ENCODE measurements at places on chromosomes 16 and 17.

- DNase-seq = no peak
These were observed 300.1 kb downstream of the FOXL1 start for GRCh38 chr16:86878236-86879080.

DNA sequence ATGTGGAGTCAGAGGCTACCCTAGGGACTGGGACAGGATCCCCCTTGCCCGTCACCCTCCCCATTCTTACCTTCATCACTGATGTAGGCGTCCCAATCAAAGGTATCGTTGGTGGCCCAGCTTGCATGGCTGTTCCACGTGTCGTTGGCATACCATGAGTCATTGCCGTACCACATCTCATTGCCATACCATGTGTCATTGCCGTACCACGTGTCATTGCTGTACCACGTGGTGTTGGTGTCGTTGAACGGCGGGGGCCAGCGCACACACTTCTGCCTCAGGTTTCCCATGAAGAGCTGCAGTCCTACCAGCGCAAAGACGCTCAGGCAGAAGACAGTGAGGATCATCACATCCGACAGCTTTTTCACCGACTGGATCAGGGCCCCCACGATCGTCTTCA is 4.8 kb downstream of the SCN4A start:
- DNase-seq = no peak

GRCh38 chr17:48577946-48578615 is at the start of gene HOXB4:
Gene HOXB4 (minus strand): TSS chr17:48578350. CDS start chr17:48578319, 31 bp downstream.
- no peak for DNase-seq

DNA sequence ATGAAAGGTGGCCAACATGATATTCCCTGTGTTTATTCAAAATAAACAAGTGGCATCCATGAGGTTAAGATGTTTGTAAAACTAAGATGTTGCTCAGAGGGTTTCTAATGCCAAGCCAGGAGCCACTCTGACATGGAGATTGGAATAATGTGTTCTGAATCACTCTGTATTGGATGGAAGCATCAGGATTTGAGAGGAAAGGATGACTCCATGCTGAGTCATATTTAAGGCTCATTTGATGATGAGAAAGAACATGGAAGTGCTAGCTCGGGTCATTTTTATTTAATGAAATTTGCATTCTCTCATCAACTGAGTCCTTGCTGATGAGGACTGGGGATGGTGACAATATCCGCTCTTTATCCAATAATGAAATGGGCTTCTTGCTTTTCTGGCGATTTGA is 6.2 kb downstream of the VAT1L start:
- DNase-seq = no peak

DNA sequence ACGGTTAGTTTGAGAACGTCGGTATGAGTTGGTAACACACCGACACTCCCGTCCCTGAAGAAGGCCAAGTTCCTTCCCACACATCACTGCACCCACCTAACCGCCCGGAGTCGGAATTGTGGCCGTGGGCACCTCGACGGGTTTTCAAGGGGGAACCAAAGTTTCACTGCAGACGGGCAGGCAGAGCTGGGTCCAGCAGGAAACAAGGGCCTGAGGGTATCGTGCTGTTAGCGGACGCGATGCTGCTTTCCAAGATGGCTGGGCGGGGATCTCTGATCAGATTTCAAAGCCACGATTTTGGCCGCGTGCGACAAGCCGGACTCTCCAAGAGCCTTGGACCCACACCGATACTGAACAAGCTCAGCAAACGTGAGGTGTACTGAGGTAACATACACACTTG is 82.3 kb upstream of the DOC2B start:
- DNase-seq = no peak

- no peak for DNase-seq
These were observed 31.4 kb upstream of the PMFBP1 start for GRCh38 chr16:72203401-72203800.

GRCh38 chr17:66752411-66752810 is 82.5 kb upstream of the CACNG5 start:
- no peak for DNase-seq

- no peak for DNase-seq
These were observed 142.9 kb downstream of the C16orf78 start for GRCh38 chr16:49516382-49517036.

DNA sequence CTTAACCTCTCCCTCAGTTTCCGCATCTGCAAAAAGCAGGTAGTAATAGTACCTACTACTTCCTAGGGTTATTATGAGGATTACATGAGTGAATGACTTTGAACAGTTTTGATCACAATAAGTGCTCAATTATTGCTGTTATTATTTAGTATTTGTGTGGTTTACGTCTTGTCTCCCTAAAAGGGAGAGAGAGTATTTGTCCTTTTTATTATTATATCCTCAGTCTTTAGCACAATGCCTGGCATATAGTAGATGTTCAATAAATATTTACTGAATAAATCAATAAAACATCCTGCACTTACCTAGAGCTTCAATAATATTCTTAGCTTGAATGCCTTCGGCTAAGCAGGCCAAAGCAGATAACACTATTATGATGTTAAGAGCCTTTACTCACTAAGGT is 160.0 kb downstream of the TANC2 start:
- DNase-seq = no peak

DNA sequence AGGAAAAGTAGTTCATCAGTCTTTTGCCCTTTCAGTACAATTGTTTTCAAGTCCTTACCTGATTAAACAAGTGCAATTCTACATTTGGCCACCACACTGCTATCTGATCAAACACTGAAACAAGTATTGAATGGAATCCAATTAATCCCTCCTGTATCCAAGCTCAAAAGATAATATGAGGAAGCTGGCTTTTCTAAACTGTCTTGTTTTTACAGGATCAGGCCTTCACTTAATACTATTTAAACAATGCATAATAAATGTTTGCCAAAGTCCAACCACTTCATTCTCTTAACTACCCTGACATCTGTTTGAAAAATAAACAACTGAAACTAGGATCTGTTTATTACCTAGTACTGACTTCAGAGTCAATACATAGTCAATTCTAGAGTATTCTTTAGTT is 131.6 kb downstream of the MRTFB start:
- no peak for DNase-seq

DNA sequence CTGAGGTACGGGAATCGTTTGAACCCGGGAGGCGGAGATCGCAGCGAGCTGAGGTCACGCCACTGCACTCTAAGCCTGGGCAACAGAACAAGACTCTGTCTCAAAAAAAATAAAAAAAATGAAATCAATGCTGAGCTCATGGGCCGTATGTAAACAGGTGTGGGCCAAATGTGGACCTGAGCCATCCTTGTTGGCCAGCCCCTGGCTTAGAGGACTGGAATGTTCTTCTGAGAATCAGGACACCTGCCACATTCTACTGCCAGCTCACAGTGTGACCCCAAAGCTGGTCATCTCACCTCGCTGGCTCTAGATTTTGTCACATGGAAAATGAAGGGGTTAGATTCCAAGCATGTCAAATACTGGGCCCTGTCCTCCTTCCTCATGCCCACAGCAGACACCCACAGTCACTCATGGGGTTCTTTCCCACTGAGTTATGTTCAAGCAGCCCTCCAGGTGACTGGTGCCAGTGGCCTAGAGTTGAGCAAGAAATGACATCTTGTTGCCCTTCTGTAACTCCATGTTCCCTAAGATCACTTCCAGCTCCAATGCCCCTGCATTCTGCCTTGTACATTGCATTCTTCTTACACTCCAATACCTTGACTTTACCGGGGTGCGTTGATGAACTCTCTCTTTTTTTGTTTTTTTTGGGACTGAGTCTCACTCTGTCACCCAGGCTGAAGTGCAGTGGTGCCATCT is 110.6 kb downstream of the ABCC1 start:
- no peak for DNase-seq

GRCh38 chr17:11899537-11899942 is 97.7 kb downstream of the ZNF18 start:
- no peak for DNase-seq

- no peak for DNase-seq
These were observed 130.8 kb upstream of the IRX3 start for GRCh38 chr16:54417384-54417783.

GRCh38 chr17:82320140-82320840 is 2.9 kb upstream of the CD7 start:
- no peak for DNase-seq

DNA sequence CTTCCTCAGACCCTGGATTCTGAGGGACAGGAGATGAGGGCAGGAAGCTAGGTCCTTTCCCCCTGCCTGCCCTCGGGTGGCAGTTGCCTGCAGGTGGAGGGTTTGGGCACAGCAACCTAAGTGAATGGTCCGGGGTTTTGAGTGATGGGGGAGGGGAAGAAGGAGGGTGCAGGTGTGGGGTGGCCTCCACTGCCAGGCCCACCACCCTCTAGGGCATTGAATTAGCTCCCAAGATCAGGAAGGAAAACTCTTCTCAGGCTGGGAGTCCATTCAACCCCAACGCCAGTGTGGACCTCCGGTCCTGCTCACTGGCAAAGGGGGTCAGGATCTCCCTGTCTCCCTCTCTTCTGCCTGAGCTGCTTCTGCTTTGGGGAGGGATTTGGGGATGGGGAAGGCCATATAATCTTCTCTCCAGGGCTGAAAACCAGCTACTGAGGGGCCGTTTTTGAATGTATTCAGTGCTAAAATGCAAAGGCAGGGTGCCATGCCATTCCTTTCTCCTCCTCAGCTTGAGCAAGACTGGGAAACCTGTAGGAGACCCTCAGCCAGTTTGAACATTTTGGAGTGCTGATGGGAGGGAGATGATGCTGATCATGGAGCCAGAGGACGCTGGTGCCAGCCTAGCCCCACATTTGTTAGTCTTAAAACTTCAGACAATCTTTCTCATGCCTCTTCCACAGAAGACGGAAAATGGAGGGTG is 18.8 kb downstream of the GRB7 start:
- DNase-seq = no peak

GRCh38 chr17:5888811-5889210 is 181.4 kb upstream of the WSCD1 start:
- DNase-seq = no peak

DNA sequence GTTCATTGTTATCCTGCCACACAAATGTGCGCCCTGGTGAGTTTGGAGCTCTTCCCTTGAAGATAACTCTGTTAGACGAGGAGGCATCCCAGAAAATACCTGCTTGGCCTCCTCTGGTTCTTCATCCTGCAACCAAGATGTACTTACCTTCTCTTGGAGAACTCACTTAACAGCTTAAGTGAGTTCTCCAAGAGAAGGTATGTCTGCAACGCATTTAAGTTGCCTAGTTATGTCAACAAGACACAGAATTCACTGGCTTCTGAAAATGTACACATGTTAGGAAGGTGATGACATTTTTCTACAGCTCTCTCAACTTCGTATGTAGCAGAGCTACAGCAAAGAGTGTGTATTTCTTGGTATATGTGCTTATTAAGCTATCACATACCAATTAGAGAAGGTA is 78.6 kb upstream of the NOG start:
- no peak for DNase-seq

DNA sequence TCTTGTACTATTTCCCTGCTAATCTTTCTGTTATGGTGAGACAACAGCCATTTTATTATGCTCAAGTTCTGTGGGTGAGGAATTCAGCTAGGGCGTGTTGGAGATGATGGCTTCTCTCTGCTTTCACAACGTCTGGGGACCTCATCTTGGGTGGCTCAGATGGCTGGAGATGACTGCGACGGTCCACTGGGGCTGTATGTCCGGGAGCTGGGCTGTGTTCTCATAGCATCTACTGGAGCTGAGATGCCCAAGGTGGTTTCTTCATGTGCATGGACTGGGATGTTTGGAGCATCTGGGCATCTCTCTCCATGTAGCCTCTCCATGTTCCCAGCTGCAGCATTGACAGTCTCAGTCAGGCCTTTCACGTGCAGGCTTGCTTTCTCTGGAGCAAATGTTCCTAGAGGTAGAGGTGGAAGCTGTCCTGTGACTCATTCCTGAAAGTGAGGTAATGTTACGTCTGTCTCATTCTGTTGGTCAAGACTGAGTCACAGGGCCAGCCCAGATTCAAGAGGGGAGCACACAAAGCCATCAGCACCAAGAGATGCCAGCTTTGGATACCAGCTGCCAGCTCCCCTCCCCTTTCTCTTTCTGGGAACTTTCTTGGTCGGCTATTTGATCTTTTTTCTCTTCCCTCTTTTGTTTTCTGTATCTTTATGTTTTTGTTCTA is 96.2 kb downstream of the RAP1GAP2 start:
- no peak for DNase-seq

GRCh38 chr16:50263940-50264929 is 2.1 kb upstream of the ADCY7 start:
- no peak for DNase-seq

GRCh38 chr16:15482068-15482747 is 47.8 kb downstream of the BMERB1 start:
- peak; percentile 16 for DNase-seq

GRCh38 chr17:43753493-43754129 is 5.0 kb downstream of the SOST start:
- DNase-seq = no peak

DNA sequence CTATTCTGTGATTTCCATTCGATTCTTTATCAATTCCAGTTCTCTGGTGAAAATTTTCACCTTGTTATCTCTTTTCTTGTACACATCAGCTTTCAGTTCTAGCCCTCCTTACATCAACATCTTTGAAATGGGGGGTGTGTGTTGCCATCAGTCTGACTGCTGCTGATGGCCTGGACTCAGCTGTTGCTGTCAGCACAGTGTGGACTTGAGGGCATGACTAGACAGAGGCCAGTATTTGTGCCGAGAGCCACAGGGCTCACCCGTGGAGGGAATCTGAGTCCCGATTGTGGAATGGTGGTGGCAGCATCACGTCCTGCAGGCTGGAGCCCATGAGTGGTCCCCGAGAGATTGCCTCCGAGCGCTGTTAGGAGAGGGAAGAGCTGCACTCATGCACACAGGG is 114.2 kb downstream of the RPTOR start:
- no peak for DNase-seq

DNA sequence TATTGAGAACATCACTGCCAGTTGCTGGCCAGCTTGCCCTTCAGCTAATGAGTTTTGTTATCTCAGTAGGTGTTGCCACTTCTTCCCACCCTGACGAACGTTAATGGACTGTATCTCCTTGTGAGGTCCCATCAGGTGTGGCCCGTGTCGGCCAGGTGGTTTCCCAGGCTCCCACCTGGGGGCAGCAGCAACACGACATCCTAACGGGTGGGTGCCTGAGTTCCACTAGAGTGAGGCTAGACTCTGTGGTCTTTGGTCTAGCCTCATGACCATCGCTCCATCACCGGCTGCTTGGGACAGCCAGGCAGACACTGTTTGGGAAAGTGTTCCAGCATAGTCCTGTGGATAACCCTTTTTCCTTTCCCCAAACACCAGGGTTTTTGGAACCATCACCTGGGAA is 45.6 kb upstream of the LCMT1 start:
- no peak for DNase-seq

DNA sequence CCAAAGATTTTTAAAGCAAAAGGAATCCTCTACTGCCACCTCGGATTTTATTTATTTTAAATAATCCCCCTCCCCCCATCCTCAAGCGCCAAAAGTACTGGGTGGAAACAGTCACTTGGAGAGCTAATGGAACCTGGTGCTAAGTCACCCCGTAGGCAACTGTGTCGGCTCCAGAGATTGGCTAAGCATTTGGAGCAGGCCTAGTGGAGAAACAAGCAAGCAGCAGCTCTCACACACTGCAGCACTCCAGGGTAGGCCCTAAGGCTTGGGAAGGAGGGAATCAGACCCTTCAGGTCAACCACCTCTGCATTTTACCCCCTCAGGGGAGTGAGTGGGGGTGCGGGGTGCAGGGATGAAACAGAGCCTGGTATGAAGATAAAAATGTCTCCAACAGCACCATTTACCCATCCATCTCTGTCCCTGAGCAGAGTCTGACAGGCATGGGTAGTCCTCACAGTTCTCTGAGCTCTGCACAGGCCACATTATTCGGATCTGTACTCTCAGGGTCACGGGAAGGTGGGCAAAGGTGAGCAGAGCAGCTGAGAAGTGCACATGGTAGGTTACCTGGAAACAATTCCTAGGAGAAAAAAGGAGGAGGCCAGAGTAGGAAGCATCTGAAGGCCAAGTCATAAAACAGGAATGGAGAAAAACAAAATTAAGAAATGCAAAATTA is 27.2 kb upstream of the STAC2 start:
- no peak for DNase-seq

- DNase-seq = no peak
These were observed 6.5 kb downstream of the FMNL1 start for GRCh38 chr17:45227926-45228762.
